ENCODE measurements at places on chromosomes 1 and 21.

DNA sequence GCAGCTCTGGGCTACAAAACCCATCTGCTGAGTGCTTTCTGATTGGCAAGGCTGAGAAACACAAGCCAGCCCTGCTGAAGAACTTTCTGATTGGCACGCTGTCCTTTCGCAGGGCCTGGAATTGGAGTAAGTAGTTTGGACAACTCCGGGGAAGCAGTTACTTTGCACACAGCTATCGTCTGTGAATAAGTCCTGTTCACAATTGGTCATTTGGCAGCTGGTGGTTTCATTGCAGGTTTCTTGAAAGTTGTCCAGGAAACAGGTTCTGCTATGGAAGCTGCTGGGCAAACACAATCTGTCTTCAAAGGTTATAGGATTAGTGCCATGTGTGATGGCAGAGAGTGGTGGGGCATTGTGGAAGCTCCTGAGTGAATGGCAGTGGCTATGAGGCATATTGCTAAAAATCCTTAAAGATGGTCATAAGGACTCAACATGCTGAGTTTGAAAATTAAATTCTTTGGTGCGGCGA is at the start of gene KRTAP27-1:
KRTAP27-1 (minus strand) TSS at position 419 of the 469 bp plus-strand sequence; CDS start at position 393, 26 bp downstream.
- DNase-seq: no peak

GRCh38 chr1:20571427-20571826 is 17.5 kb upstream of the CDA start:
- no peak for DNase-seq

- DNase-seq: peak; percentile 70
Measured at GRCh38 chr1:150477733-150478132, 9.5 kb upstream of the TARS2 start.

DNA sequence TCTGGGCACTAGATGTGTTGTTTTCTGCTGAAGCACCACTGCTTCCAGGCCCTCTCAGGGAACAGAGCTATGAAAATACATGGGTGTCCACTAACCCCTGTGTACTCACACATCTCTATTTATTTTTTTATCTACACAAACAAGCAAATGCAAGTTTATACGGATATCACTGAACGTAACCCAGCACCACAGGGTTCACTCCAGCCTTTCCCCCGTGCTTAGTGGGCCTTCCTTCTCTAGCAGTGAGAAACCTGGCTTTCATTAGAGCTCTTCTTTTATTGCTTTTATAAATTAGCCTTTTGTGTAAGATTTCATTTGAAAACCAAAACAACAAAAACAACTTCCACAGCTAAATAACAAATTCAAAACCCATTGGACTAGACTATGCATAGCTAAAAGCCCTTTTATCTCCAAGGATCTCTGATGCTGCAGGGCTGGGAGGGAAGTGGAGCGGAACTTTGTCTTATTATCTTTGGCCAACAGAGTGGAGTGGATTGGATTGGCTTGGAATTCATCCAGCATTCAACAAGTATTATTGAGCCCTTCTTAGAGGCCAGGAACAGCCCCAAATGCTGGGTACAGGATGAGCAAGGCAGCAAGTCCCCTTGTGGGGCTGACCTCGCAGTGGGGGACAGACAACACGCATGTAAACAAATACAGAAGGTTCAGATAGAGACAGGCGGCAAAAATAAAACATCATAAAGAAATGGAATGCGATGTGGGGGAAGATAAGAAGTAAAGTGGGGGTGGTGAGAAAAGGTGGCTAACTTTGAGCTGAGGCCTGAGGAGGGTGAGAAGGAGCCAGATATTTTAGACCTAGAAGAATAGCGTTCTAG is 371.8 kb upstream of the POU3F1 start:
- DNase-seq: no peak

DNA sequence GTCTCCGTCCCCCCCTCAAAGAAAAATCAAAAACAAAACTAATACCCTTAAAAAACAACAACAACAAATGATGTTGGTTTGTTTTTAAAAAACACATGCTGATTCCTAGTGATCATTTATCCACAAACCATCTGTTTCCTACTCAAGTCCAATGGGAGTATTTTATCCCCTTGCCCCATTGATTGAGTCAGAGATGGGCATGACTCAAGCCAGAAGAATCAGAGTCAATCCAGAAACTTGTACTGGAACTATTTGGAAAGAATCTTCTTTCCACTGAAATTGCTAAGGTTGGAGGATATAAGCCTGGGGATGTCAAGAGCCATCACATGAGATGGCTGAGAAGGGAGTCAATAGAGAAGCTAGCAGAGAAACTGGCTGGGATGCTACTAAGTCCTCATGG is 176.4 kb downstream of the MIS18A start:
- peak; percentile 29 for DNase-seq

DNA sequence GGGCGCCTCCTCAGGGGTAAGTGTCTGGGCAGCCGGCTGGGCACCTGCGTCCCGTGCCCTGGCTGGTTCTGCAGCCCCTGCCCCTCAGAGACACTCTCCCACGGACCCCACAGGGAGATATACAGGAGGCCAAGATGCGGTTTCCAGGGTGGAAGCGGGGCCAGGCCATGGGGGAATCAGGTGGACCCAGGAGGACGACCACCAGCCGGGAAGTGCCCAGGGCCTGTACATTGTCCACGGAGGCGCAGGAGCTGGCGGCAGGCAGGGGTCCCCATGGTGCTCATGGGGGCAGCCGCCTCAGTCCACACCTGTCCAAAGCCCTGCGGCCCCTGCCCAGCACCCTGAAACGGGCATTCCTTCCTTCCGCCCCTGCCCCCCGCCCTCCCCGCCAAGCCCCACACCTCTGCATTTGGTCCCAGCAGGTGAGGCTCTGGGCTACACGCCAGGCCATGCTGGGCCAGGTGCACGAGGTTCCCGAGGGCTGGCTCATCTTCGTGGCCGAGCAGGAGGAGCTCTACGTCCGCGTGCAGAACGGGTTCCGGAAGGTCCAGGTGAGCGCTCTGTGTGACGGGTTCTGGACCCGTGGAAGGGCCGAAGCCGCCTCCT is 36.7 kb downstream of the SLC19A1 start:
- no peak for DNase-seq

GRCh38 chr1:5954964-5955363 is 37.3 kb downstream of the NPHP4 start:
- DNase-seq: no peak

DNA sequence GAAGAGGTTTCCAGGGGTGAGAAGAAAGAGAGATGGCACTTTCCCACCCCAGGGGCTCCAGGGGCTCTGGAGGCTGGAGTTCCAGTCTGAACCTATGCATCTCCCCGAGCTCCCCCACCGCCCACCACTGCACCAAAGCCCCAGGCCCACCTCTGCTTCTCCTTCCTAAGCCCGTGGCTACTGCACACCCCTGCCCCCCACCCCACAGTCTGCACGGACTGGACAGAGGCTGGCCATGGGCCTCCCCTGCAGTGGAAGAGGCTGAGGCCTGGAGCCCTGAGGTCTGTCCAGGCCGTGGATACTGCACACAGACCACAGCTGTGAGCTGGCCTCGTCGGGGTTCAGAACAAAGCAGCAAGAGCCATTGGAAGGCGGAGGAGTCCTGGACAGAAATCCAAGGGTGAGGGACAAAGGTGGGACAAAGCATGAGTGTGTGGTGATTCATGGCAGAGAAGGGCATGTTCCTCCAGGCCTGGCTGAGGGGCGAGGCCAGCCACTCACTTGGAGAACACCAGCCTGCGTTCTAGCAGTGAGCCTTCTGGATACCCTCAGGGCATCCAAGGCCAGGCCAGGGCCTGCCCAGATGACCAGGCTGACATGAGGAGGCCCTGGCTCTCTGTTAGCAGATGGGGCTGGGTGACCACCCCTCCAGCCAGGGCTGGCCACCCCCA is 244.8 kb upstream of the VAMP3 start:
- DNase-seq: peak; percentile 51

DNA sequence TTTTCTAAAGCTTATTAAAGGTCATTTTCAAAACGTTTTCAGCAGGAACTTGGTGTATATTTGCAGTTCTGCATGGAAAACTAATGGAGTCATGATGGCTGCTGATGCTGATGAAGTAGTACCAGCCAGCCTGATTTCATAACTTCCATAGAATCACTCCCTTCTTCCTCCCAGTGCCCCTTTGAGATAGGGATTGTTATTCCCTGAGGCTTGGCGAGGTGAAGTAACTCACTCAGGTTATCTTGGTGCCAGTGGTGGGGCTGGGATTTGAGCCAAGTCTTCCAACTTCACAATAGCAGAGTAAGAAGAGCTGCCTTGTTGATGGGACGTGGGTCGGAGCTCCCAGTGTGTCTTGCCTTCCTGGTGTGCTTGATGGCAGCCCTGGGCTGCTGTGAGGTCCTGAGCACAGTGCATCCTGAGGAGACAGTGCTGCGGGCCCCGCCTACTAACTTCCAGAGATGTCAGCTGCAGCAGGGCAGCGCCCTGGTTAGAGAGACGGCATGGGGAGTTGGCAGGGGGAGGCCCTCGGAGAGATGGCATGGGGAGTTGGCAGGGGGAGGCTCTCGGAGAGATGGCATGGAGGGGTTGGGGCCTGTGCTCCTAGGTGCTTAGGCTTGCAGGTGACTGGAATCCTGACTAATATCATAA is 92.6 kb downstream of the PCBP3 start:
- DNase-seq: no peak

DNA sequence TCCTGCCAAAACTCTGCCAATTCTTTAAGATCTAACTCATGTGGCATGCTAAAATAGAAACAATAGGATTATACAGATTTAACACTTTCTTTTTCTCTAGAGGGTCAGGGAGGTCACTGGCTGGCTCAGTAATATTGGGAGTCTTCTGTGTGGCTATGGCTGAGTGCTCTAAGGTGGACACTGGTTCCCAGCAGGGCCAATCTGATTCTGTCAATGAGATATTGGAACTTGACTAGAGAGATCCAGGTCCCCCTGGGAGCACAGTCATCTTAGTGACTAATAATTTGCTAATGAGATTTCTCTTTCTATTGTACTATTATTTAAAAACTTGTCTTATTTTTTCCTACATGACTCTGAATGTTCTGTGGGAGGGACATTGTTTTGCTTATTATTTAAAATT is 69.1 kb upstream of the ZP4 start:
- DNase-seq: no peak

- DNase-seq: no peak
Measured at GRCh38 chr1:45876000-45876617, 72.7 kb downstream of the MAST2 start.

DNA sequence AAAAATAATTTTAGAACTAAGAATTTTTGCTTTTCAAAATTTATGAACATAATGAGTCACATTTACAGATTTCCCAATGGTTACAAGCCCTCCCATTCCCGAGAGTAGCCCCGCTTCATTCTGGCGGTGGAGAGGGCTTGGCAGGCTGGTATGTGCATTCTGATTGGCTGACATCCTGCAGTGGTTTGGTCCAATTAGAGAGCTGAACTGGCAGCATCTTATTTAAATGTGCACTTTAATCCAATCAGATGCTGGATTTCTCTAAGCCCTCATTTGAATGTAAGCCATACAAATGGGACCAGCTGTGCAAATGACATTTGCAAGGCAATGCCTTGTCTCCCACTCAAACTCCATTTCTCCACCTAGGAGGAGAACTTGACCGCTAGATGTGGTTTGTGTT is 18.0 kb upstream of the TRIM17 start:
- DNase-seq: peak; percentile 28

GRCh38 chr1:42921769-42922168 is 36.9 kb downstream of the SLC2A1 start:
- DNase-seq: no peak

GRCh38 chr1:246382589-246383238 is 124.4 kb downstream of the SMYD3 start:
- DNase-seq: no peak

- no peak for DNase-seq
Measured at GRCh38 chr21:25360593-25360992, 246.7 kb downstream of the MRPL39 start.

GRCh38 chr1:234698686-234699085 is 88.7 kb upstream of the IRF2BP2 start:
- no peak for DNase-seq

- DNase-seq: no peak
Measured at GRCh38 chr1:84170171-84170570, 26.1 kb downstream of the PRKACB start.

DNA sequence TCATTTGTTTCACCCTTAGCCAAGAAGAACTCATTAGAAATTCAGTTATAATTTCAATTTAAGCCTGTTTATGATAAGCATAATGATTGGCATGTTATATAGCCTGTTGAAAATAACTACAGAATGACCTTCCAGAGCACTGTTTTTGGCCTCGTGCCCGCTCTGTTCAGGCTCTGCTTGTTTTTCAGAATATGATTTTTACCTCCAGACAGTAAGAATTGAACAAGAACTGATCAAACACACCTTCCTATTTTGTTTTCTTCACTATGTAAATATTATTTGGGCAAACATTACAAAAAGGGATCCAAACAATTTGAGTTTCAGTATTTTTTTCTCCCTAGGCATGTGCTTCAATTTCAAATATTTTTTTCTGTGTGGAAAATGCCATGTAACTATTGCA is 48.1 kb upstream of the ANGPTL1 start:
- no peak for DNase-seq
